Right atrium auricular region (tissue), 2 donors: ENCODE measurements at places on chromosomes 5 and 9. TPM values are rescaled to one million over a fixed set of nuclear protein-coding genes. Genes with fewer than 3 reads are reported as not detected.

GRCh38 chr5:111229221-111229835 lies 5.1 kb downstream of the CAMK4 start:
- H3K36me3 ChIP-seq = no peaks in the 10 kb centered on the region
- H3K27ac ChIP-seq = no peak overlapping the region
- peaks cover 7% of the 10 kb centered on the region for H3K4me1 ChIP-seq
- no peak for DNase-seq
- H3K4me3 ChIP-seq = no peak overlapping the region
- no peaks in the 10 kb centered on the region for H3K27me3 ChIP-seq

GRCh38 chr9:74770508-74771261 lies 117.0 kb downstream of the TRPM6 start:
- no peaks in the 10 kb centered on the region for H3K4me1 ChIP-seq
- no peak overlapping the region for H3K27ac ChIP-seq
- DNase-seq = no peak
- H3K36me3 ChIP-seq = no peaks in the 10 kb centered on the region
- H3K4me3 ChIP-seq = no peak overlapping the region

DNA sequence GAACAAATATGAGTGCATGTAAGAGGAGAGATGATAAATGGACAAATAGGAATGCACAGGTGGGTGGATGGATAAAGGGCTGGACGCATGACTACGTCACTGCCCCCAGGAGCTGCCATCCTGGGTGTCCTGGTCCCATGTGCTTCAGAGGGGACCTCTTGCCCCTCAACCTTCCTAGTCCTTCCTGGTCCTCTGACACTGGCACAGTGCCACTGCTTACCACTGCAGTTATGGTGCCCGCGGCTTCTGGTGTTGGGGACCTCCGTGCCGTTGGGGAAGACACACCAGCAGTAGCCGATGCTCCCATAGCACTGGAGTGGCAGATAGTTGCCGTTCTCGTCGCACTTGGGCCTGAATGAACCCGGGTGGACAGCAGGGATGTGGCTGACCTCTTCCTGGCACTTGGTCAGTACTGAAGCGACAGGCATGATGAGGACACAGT lies 9.8 kb downstream of the CD74 start:
- no peak for DNase-seq
- H3K4me3 ChIP-seq = no peak overlapping the region
- H3K27me3 ChIP-seq = no peaks in the 10 kb centered on the region
- H3K27ac ChIP-seq = no peak overlapping the region

GRCh38 chr5:157971571-157972216 lies 112.7 kb upstream of the CLINT1 start:
- no peak for DNase-seq
- H3K4me3 ChIP-seq = no peak overlapping the region
- no peak overlapping the region for H3K27ac ChIP-seq
- H3K27me3 ChIP-seq = no peaks in the 10 kb centered on the region

DNA sequence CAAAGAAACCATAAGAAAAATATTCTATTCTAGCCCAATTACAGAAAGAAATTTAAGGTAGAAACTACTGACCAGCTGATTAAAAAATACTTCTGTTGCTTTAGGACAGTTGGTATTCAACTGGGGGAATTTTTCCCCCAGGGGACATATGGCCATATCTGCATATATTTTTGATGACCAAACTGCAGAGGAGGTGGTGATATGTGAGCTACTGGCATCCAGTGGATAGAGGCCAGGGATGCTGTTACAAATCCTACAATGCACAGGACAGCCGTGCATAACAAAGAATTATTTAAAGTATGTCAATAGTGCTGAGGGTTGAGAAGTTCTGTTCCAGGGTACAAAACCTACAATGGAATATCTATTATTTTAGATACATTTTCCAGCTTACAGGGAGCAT lies 24.0 kb downstream of the ZFR start:
- H3K36me3 ChIP-seq = peaks cover 16% of the 10 kb centered on the region
- H3K4me1 ChIP-seq = no peaks in the 10 kb centered on the region
- no peak overlapping the region for H3K4me3 ChIP-seq
- no peaks in the 10 kb centered on the region for H3K27me3 ChIP-seq
- peak overlapping the region; percentile 38 for H3K27ac ChIP-seq

DNA sequence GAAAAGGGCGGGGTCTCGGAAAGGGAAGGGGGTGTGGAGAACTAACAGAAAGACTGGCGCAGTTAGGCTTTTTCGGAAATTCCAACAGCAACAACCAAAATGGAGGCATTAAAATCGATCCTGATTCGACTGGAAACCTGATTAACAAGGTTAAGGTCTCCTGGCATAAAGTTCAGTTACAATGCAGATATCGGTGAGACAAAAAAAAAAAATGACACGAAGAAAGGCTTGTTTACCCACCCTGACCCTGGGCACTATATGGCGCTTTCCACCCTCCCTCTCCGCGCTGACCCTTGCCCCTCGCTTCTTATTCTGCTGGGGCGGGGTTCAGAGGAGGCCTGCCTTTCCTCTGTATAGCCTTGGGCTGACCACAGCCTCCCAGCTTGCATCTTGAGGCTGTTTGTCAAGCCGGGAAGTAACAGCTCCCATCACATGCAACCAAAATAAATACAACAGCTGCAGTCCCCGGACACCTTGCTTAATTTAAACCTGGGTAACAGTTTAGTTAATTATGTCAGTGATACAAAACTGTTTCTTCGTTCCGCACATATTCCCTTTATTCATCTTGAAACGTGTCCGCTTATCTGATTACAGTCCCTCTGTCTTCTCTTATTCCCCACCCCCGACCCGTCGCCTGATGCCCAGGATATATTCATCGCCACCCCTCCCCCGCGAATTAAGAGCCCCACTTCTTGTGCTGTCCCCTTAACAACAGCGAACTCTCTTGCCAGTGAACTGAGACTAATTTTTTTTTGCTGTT lies 795 bp upstream of the PJA2 start:
- H3K4me1 ChIP-seq = peaks cover 57% of the 10 kb centered on the region
- no peaks in the 10 kb centered on the region for H3K27me3 ChIP-seq
- peak overlapping the region; percentile 56 for H3K4me3 ChIP-seq

GRCh38 chr5:40391642-40392041 lies 288.1 kb upstream of the PTGER4 start:
- H3K36me3 ChIP-seq = no peaks in the 10 kb centered on the region
- no peaks in the 10 kb centered on the region for H3K27me3 ChIP-seq
- no peak overlapping the region for H3K27ac ChIP-seq

DNA sequence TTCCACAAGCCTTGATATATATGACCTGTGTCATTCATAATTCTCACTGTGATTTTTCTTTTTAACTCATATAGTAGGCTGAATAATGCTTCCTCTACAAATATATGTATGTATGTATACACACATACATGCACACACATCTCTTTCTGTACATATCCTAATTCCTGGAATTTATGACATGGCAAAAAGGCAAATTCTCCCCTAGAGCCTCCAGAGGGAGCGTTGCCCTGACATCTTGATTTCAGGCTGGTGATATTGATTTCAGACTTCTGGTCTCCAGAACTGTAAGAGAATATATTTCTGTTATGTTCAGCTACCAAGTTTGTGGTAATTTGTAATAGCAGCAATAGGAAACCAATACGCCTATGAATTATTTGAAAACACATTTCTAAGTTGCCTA lies 166.6 kb upstream of the GAS1 start:
- DNase-seq = no peak
- no peaks in the 10 kb centered on the region for H3K4me1 ChIP-seq
- no peak overlapping the region for H3K4me3 ChIP-seq
- no peaks in the 10 kb centered on the region for H3K27me3 ChIP-seq

- no peak for DNase-seq
- H3K4me1 ChIP-seq = no peaks in the 10 kb centered on the region
- H3K27me3 ChIP-seq = no peaks in the 10 kb centered on the region
- no peak overlapping the region for H3K27ac ChIP-seq
Measured at GRCh38 chr5:160330212-160330611, 17.8 kb upstream of the CCNJL start.

DNA sequence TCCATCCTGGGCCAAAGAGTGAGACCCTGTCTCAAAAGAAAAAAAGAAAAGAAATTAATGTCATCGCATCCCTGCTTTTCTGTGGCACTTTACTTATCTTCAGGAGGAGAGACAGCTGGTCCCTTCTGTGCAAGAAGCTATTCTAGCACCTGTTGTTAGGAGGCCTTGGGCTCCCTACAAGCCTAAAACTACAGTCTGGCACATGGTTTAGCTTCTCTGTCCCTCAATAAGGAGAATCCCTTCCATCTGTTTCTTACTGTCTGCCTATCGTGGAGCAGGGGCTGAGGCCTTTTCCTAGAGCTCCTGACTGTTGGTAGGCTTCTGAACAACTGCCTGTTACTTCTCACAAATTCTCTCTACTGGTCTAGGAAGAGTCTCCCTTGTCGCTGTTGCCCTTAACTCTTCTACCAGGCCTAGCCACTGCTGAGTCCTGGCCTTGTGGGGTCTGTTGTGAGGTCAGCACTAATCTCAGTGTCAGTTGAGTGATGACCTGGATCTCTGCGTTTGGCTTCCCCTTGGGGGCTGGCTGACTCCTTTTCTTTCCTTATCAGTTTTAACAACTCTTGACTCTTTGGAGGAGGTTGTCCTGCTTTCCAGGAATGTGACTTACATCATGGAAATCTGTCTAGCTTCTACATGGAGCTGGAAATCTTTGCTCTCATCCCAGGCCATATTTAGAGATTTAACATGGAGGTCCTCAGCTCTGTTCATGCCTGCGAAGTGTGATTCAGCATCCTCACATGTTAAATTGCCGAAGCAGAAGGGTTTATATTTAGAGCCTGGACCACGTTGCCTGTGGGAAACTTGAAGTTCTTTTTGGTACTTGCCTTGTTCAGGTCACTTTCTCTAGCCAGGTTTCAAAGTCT lies 5.7 kb upstream of the GARNL3 start:
- peak overlapping the region; percentile 23 for H3K27ac ChIP-seq
- no peaks in the 10 kb centered on the region for H3K27me3 ChIP-seq
- peaks cover 4% of the 10 kb centered on the region for H3K36me3 ChIP-seq
- no peak for DNase-seq
- no peaks in the 10 kb centered on the region for H3K4me1 ChIP-seq
- no peak overlapping the region for H3K4me3 ChIP-seq

- no peaks in the 10 kb centered on the region for H3K36me3 ChIP-seq
- no peak overlapping the region for H3K27ac ChIP-seq
- peaks cover 8% of the 10 kb centered on the region for H3K4me1 ChIP-seq
- H3K4me3 ChIP-seq = no peak overlapping the region
- no peaks in the 10 kb centered on the region for H3K27me3 ChIP-seq
Measured at GRCh38 chr5:68482199-68482598, 266.6 kb downstream of the PIK3R1 start.

DNA sequence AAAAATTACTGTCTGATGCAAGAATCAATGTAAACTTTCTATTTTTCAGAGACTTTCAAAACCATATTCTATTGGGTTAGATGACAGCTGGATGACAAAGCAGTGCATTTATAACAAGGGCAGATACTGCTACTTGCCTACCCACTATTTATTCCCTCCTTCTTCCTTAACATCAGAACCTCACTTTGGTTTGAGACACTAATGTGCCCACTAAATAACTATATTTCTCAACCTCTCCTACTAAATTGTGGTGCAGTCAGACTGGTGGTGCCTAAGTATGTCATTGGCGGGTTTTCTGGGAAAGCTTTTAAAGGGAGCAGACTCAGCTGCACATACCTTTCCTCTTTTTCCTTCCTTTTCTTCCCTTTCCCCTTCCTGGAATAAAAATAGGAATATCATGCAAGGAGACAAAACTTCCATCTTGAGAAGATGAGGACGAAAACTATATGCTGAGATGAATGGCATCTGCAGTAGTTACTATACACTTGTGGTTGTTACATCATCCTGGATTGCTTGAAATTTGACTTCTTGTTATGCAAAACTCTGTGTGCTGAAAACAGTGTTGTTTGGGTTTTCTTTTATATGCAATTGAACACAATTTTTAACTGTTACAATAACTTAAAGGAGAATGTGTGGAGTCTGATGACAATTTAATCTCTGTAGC lies 43.8 kb downstream of the PRR16 start:
- H3K4me1 ChIP-seq = no peaks in the 10 kb centered on the region
- H3K27ac ChIP-seq = no peak overlapping the region
- DNase-seq = no peak
- no peaks in the 10 kb centered on the region for H3K27me3 ChIP-seq
- H3K4me3 ChIP-seq = no peak overlapping the region

Gene MCIDAS
- not detected for total RNA-seq

Gene PCDHGB7
- total RNA-seq = 10.5 TPM

Gene IL13
- total RNA-seq = not detected

Gene AQP7
- 58.4 TPM for total RNA-seq

Gene GLRA1
- not detected for total RNA-seq
